ENCODE measurements at places on chromosomes 5 and 9. TPM values are rescaled to one million over a fixed set of nuclear protein-coding genes. Genes with fewer than 3 reads are reported as not detected.

The GDA gene
- 36.0 TPM for total RNA-seq

The C5orf52 gene
- total RNA-seq, result not detected

The CDK5RAP2 gene
- total RNA-seq, result 67.6 TPM

The ARSK gene
- total RNA-seq, result 8.1 TPM

The FGFR4 gene
- total RNA-seq, result 4.1 TPM

The CBY3 gene
- not detected for total RNA-seq

The SLC24A2 gene
- 16.9 TPM for total RNA-seq
